ENCODE measurements at places on chromosomes 1 and 21. TPM values are rescaled to one million over a fixed set of nuclear protein-coding genes. Genes with fewer than 3 reads are reported as not detected.

Gene KLF17
- not detected for total RNA-seq

Gene TOR1AIP2
- total RNA-seq, result 68.9 TPM

Gene SSR2
- 185 TPM for total RNA-seq

Gene SYT2
- 1.6 TPM for total RNA-seq

Gene CNTN2
- total RNA-seq, result 48.2 TPM

Gene CGN
- 5.0 TPM for total RNA-seq

Gene FCRL4
- not detected for total RNA-seq

Gene GBP7
- not detected for total RNA-seq

Gene NHLH1
- total RNA-seq, result 2.2 TPM

Gene NEGR1
- total RNA-seq, result 34.7 TPM

Gene BATF3
- 5.3 TPM for total RNA-seq

Gene PGBD2
- total RNA-seq, result 11.9 TPM

Gene WDR47
- 211 TPM for total RNA-seq

Gene BRDT
- total RNA-seq, result not detected

Gene CD5L
- total RNA-seq, result not detected

Gene TSPEAR
- total RNA-seq, result not detected

Gene RIMKLA
- total RNA-seq, result 32.6 TPM

Gene L1TD1
- not detected for total RNA-seq

Gene SUSD4
- 21.0 TPM for total RNA-seq

Gene OR2M3
- 0.63 TPM for total RNA-seq

Gene PTGER3
- total RNA-seq, result 0.94 TPM

Gene CD53
- total RNA-seq, result 7.2 TPM

Gene OR2T6
- not detected for total RNA-seq

Gene HSD3B1
- total RNA-seq, result not detected

Gene CHRM3
- 71.1 TPM for total RNA-seq

Gene HTR6
- total RNA-seq, result 0.31 TPM

Gene TNFRSF4
- total RNA-seq, result not detected

Gene CNIH3
- total RNA-seq, result 34.7 TPM

Gene TNFRSF9
- not detected for total RNA-seq

Gene RGS16
- total RNA-seq, result 0.94 TPM

Gene CCDC27
- total RNA-seq, result not detected

Gene RCSD1
- total RNA-seq, result 4.4 TPM

Gene CIART
- 2.8 TPM for total RNA-seq

Gene DNAJC11
- total RNA-seq, result 55.1 TPM

Gene DNAH14
- 19.1 TPM for total RNA-seq

Gene MRPS6
- total RNA-seq, result 28.5 TPM

Data from parietal lobe (tissue), 2 donors.